ENCODE measurements at places on chromosomes 4 and X. TPM values are rescaled to one million over a fixed set of nuclear protein-coding genes. Genes with fewer than 3 reads are reported as not detected.
A peak's percentile ranks its signal among the peaks of the same experiment; 100 is the strongest.

EPHA5 gene
- total RNA-seq: 35.4 TPM

DNA sequence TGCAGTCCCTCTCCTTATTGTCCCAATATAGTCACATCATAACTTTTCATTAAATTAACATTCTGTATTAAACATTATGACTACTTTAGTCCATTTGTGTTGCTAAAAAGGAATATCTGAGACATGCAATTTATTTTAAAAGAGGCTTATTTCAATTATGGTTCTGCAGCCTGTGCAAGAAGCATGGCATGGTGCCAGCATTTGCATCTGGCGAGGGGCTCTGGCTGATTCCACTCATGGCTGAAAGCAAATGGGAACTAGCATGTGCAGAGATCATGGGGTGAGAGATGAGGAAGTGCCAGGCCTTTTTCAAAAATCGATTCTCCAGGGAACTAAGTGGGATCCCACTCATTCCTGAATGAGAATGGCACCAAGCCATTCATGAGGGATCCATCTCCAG, 476.3 kb upstream of the RPS6KA3 start:
- H3K4me1 ChIP-seq: no peaks in the 10 kb centered on the region
- peaks cover 2% of the 10 kb centered on the region for H3K27me3 ChIP-seq
- no peak for DNase-seq
- H3K4me3 ChIP-seq: no peak overlapping the region

DNA sequence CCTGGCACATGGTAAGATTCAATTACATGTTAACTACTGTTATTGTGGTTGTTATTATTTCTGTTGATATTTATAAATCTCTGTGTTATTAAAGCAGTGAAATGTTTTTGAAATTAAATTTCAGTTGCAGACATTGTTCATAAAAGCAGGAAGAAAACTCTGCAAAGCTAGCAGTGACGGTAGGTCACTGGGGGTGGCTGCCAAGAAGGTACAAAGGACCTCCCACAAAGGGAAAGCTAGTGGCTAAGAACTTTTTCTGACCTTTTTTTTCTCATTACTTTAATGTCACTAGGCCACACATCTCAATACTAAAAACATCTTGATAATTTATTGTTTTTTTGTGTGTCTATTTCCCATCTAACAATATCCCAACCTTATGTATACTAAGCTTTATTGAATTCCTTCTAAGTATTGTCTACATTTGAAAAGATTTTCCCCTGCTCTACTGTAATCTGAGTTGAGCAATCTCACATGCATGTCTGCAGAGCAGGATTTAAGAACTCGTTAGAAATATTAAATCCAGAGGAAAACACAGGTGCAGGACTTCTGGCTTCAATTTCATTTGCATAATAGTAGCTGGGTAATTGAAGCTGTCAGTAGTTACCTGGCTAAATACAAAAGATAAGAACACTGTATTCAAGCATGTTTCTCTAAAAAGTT, 197.3 kb downstream of the CFAP299 start:
- no peak for DNase-seq
- no peaks in the 10 kb centered on the region for H3K4me1 ChIP-seq
- H3K27me3 ChIP-seq: no peaks in the 10 kb centered on the region
- H3K36me3 ChIP-seq: no peaks in the 10 kb centered on the region

DNA sequence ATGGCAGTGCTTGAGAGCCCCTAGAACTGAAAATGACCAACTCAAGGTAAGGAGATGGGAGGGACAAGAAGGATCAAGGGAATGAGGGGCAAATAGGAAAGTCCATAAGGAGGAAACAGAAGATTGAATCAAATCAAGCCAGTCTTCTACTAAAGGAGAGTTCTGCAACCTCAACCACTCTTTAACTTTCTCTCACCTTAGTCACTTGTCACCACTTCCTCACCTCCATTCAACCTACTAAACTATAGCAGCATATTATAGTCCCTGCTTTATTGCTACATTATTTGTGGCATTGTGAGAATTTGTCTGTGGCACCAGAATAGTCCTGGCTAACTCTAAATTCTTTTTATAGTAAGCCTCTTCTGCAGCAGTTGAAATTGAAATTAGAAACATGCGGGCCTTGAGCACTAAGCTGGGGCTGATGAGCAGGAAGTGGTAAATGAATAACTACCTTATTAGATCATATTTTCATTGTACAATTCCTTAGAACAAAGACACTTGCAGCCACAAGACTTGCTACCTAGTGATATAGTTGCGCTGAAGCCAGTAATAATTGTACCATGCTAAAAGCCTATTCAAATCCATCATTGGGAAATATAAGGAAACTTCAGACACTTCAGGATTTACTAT, 336.9 kb downstream of the ZNF674 start:
- no peak for DNase-seq
- H3K36me3 ChIP-seq: no peaks in the 10 kb centered on the region
- H3K27ac ChIP-seq: no peak overlapping the region

GRCh38 chr4:86759298-86759697, 89.9 kb downstream of the SLC10A6 start:
- no peak overlapping the region for H3K27ac ChIP-seq
- no peaks in the 10 kb centered on the region for H3K4me1 ChIP-seq
- peaks cover 3% of the 10 kb centered on the region for H3K36me3 ChIP-seq
- no peaks in the 10 kb centered on the region for H3K27me3 ChIP-seq

GRCh38 chrX:123629502-123629901, 103.3 kb downstream of the THOC2 start:
- DNase-seq: no peak
- no peaks in the 10 kb centered on the region for H3K36me3 ChIP-seq
- no peaks in the 10 kb centered on the region for H3K4me1 ChIP-seq

DNA sequence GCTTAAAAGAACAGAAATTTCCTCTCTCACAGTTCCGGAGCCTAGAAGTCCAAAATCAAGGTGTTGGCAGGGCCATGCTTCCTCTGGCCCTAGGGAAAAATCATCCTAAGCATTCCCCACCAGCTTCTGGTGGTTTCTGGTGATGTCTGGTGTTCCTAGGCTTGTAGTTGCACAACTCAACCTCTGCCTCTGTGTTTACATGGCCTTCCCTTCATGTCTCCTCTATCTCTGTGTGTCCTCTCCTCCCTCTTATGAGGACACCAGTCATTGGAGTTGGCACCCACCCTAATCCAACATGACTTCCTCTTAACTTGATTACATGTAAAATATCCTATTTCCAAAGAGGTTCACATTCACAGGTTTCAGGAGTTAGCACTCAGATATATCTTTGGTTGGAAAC, 15.4 kb downstream of the LRP2BP start:
- H3K36me3 ChIP-seq: peaks cover 3% of the 10 kb centered on the region
- no peak overlapping the region for H3K27ac ChIP-seq
- no peak overlapping the region for H3K4me3 ChIP-seq
- H3K4me1 ChIP-seq: no peaks in the 10 kb centered on the region

GRCh38 chr4:101471201-101471600, 123.9 kb upstream of the PPP3CA start:
- no peak overlapping the region for H3K27ac ChIP-seq
- no peak overlapping the region for H3K4me3 ChIP-seq
- no peak for DNase-seq
- H3K27me3 ChIP-seq: no peaks in the 10 kb centered on the region
- no peaks in the 10 kb centered on the region for H3K36me3 ChIP-seq

DNA sequence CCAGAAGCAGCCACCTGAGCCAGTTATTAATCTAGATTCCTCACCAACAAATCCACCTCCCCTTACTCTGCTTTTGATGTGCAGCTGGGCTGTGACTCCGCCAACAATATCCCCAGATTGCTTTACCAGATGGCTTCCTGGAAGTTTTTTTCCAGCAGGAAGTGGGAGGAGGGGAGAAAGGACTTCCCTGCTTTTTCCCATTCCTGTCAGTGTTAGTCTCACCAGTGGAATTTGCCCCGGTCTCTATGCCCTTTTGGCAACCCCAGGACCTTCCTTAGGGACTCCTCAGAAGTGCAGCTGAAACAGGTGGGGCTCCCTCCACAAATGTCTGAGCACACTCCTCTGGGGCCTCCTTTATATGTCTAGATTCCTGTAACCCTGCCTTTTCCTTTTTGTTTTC, 465.2 kb upstream of the IGFBP7 start:
- H3K27ac ChIP-seq: no peak overlapping the region
- no peak overlapping the region for H3K4me3 ChIP-seq
- H3K27me3 ChIP-seq: no peaks in the 10 kb centered on the region
- H3K4me1 ChIP-seq: no peaks in the 10 kb centered on the region
- DNase-seq: no peak

- no peak overlapping the region for H3K4me3 ChIP-seq
- DNase-seq: no peak
- H3K36me3 ChIP-seq: no peaks in the 10 kb centered on the region
- H3K27me3 ChIP-seq: no peaks in the 10 kb centered on the region
Observed at GRCh38 chrX:112587194-112587593, 92.5 kb downstream of the LHFPL1 start.

DNA sequence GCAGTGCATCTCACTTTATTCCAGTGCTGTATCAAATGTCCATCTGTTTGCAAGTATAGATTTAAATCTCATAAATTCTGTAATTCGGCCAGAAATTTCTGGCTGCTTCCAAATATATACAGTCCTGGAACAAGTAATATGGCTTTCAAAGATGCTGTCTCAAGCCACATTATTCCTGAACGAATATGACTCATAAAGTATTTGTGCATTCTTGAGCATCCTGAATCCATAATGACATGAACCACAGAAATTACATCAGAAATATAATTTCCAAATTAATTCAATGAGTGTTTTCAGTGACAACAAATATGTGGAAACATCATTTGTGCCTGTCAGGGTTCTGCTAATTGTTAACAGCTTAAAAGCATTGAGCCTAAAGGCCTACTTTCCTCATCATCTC, 140.9 kb upstream of the HPGD start:
- H3K36me3 ChIP-seq: no peaks in the 10 kb centered on the region
- no peaks in the 10 kb centered on the region for H3K27me3 ChIP-seq
- DNase-seq: no peak
- no peaks in the 10 kb centered on the region for H3K4me1 ChIP-seq

- peak overlapping the region; percentile 82 for H3K4me3 ChIP-seq
- no peaks in the 10 kb centered on the region for H3K27me3 ChIP-seq
- peak overlapping the region; percentile 97 for H3K27ac ChIP-seq
- peaks cover 17% of the 10 kb centered on the region for H3K4me1 ChIP-seq
Observed at GRCh38 chr4:70688795-70689231, 481 bp downstream of the UTP3 start.
